ENCODE measurements at places on chromosomes 6 and 20.
A peak's percentile ranks its signal among the peaks of the same experiment; 100 is the strongest.

DNA sequence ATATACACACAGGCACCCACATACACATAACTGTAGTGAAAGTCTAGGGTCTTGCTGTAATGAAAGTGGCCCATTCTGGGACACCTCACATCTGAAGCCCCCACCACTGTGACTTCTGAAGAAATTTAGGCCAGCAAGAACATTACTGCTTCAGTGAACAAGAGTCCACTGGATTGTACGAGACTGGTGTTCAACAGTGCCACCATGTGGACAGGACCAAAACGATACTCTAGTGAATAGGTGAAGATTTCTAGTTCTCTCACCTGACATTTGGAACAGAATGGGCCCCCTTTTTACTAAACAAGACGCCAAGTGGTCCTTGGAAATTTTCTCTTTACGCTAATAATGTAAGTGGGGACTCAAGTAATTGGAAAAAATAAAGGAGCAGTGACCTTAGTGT, 156.9 kb downstream of the MAFB start:
- peak; percentile 40 for DNase-seq

- DNase-seq, result peak; percentile 88
Observed at GRCh38 chr6:146990284-146990683, 213.9 kb upstream of the STXBP5 start.

DNA sequence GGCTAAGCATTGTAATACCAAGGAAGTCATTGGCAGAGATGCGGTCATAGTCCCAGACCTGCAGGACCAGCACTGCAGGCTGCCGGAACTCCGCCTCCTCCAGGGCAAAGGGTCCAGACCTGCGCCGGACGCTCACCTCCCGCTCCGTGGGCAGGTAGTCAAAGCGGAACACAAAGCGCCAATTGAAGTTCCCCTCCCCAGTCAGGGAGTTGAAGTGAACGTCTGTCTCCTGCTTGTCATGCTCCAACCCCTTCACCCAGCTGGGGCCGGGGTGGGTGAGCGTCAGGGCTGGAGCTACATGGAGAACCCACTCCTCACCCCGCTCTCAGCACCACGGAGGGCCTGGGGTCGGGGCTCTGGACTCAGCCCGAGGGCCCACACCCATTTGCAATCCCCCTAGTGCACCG, 18.2 kb downstream of the ERGIC3 start:
- DNase-seq, result no peak

DNA sequence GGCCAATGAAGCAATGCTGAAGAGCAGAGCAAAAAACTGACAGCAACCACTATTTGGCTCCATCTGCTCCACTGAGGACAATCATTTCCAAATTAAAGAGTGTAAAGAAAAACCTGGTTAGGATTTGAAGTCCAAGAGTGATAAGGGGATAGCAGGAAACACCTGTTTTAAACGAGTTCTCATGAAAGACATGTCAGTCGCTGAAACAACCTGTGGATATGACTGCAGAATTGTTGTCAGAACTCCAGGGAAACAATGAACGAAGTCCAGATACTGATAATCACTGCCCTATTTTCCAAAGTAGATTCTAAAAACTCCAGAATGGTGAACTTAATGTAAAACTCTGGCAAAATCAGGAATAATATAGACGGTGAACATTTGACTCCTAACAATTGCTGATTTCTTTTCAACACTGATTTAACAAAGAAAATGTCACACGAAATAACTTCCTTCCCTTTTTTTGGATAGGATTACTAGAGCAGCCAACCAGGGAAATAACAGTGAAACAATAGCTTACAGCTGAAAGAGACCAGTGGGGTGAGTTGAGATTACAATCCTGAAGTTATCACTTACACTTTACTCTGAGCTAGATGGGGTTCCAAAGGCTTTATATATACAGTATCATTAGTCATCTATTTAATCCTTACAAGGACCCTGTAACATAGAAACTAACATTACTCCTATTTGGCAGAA, 83.7 kb downstream of the ELOVL5 start:
- no peak for DNase-seq

- no peak for DNase-seq
Observed at GRCh38 chr20:32891926-32892660, 33.4 kb downstream of the EFCAB8 start.

DNA sequence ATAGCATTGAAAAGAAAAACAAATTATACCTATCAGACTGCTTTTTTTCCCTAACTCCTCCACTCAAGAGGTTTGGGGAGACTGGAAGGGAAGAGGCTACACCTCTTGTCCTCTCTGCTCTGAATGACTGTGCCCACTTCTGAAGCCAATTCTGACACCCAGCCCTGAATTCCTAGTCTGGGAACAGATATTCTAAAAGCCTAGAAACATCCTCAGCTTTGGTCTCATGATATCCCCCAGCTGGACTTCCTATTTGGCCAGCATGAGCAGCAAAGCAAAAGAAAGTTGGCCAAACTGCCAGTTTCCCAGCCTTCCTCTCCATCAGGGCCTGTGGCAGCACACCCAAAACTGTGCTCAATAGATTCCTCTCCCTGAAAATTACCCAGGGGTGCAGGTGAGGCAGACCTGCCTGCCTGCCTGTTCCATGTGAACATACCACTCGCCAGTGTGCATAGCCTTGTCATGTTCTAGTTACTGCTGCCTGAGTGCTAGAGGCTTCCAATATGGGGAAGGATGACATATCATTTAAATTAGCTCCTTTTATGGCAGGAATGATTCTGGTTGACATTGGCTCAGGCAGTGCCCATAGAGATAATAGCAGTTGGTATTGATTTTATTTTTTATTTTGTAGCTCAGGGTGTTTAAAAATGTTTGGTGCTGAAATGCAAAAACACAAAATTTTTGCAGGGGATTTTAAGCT, 152.1 kb upstream of the RIN2 start:
- DNase-seq, result no peak

GRCh38 chr20:9359561-9360308, 154.7 kb upstream of the LAMP5 start:
- peak; percentile 66 for DNase-seq

DNA sequence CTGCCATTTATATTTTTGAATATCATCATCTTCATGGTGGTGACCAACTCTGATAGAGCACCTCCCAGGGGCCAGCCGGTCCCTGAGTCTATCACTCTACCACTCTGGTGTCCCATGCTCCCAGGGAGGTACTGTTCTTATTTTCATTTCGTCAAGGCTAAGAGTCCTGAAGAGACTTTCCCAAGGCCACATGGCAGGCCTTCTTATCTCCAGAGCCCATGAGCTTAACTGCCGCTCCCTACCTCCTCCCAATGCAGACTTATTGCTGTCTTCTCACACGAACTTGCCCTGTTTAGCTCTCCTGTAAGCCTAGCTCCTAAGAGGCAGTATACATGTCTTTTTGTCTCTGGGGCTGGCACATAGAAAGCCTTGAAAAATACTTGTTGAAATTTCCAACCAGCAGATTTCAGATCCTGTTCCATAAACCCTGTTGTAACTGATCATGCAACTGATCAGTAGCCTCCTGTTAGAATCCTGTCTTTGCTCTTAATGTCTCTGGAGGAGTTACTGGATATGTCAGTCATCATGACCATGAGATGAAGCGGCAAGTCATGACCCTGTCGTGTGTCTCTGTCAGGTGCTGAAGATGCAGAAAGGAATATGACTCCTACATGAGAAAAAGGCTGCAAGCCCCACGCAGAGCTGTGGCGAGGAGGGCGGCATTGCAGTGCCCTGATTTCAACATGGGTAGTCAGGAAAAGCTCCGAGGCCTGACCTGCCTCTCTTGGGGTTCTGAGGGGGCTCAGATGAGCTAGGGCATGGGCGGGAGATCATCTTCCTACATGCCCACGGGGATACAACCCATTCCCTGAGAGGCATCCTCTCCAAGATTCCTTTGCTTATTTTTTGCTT, 60.0 kb downstream of the TTI1 start:
- no peak for DNase-seq

DNA sequence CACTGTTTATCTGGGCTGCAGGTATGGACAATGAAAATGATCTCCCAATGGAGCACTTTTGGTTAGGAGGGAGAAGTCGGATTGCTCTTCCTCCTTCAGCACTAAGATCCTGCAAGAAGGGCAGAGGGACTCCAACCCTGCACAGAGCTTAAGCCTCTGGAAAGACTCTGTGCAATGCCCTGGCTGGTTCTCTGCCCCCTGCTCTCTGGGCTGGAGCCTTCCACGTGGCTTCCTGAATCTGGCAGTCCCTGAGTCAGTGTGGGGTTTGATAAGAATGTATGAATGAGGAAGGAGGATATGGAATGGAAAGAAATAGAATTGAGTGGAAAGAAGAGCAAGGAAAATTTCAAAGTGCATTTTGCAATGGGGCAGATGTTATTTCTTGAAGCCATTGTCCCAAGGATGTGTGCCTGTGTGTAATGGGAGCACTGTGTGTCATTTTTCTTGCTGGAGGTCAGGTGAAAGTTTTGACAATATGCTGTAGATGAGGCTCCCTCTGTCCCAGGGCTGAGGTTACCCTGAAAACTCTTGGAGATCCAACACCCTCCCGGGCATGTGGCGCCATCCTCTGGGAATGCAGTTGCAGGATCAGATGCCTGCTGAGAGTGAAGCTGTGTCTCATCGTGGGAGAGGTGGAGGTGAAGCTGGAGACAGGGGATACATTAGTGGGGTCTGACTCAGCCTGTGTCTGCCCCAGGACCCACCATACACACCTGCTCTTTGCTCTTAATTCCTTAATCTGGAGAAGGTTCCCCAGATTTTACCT, 16.3 kb upstream of the CST9L start:
- no peak for DNase-seq

GRCh38 chr6:167550941-167551627, 226.2 kb downstream of the TTLL2 start:
- no peak for DNase-seq

DNA sequence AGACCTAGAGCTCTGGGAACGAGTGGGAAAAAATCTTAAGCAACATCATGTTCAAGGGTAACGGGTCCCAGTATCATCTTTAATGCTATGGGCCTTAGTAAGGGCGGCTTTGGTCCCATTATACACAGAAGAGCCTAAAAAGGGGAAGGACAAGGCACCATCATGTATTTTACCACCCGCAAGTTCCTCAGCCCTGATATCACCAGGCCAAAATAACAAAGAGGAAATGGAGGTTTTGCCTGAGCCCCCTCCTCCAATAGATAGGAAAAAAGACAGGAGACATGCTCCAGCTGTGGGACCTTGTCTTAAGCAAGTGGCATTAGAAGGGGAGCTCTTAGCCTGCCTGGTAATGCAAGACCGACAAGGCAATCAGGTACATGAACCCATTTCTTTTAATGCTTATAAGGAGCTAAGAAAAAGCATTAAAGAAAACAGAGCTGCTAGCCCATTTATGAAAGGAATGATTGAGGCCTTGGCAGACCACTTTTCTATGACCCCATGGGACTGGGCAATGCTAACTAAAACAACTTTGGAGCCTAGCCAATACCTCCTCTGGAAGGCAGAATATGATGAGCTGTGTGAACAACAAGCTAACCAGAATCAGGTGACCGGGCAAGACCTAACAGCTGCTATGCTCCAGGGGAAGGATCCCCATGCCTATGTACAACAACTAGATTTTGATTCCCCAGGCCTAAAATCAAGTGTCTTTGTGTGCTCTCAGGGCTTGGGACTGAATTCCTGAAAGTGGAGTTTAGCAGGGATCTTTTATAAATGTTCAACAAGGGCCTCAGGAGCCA, 23.2 kb downstream of the HLA-DPA1 start:
- no peak for DNase-seq

DNA sequence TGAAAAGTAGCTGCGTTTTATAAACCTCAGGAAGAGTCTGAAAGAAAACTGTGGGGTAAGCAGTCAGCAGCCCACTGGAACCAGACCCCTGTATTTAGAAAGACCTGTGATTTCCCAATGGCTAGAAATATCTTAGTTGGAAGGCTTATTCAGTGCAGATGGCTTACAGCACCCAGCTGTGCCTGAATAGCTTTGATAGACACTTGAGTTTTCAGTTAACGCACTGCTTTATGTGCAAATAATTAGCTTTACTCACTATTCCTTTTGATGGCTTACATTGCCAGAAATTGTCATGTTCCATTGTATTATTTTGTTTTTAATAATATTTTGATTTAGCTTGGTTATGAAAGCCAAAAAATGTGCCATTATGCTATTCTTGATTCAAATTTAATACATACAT, 465.3 kb upstream of the SYNCRIP start:
- no peak for DNase-seq

DNA sequence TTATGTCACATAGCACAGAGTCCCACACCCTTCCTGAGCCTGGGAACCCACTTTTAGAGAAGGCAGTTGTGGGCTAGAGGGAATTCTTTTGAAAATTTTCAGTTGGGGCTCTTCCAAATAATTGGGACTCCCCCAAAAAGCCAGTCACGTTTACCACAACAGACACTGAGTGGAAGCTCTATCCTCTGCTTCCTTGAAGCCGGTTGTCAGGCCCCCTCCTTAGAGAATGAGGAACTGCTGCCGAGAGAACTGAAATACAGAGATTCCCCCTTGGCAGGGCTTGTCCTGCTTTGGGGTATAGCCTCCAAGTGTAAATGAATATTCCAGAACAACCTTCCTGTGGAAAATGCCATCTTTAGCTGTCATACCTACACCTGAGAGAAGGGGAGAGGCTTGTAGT, 2.7 kb upstream of the JAG1 start:
- no peak for DNase-seq

DNA sequence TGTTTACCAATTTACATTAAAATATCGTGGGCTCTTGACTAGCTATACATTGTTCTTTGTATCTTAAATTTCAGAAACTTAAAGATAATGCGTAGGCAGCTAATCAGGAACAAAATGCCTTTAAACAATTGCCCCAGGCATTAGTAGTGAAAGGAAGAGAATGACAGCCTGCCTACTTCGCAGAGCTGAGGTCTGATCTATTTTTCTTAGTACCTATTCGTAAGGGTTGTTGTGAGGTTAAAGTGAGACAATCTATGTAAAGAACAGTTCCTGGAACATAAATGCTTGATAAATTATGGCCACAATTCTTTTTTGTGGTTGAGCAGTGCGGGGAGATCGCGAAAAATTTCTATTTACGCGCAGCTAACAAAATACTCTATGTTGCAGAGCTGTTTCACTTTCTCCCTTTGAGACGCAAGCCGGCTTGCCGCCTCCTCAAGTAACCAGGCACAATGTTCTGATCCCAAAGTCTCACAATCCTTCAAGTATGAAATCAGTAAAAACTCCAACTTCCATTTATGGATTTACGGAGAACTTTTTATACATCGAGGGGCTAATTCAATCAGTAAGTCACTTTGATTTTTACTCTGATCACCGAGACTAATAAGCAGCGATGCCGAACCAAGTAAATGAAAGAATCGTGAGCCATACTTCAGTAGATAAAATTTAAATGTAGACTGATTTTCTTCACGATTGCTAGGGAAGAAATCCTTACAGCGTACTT, 878 bp upstream of the PNRC1 start:
- DNase-seq, result peak; percentile 60

DNA sequence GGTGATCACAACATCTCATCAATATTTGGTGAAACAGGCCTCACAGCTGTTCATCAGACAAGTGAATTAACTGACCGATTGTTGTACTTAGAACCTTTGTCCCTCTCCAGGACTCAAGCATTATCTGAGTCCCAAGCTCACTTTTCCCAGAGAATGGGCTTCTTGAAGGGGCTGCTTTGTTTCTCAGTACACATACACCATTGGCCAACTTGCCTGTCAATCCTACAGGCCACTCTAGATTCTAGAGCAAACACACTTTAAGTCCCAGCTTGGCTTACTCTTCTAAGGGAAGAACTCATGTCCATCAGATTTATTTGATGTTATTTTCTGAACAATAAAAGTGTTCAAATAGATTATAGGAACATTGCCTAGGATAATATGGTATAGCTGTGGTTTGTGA, 249.5 kb downstream of the BCKDHB start:
- no peak for DNase-seq
